ENCODE measurements at places on chromosomes 11 and 22.
A peak's percentile ranks its signal among the peaks of the same experiment; 100 is the strongest.

GRCh38 chr11:109933126-109933525 is 160.1 kb upstream of the ZC3H12C start:
- no peaks in the 10 kb centered on the region for H3K27me3 ChIP-seq
- no peaks in the 10 kb centered on the region for H3K4me1 ChIP-seq
- H3K27ac ChIP-seq, result no peak overlapping the region
- H3K4me3 ChIP-seq, result no peak overlapping the region
- H3K36me3 ChIP-seq, result no peaks in the 10 kb centered on the region

DNA sequence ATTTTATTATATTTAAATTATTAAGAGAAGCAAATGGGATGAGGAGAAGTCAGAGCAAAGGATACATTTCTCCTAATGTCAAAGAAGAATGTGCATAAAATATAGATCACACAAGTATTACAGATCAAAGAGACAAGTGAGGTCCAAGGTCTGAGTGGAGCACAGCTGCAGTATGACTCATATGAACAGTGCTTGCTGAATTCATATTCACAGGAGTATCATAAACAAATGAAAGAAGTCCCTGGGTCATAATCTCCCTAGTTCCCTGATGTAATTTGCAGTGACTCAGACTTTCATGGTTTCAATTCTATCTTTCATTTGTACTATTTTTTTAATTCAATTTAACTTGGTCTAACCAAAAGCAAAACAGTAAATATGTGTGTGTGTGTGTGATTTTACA is 499.0 kb upstream of the CCDC179 start:
- H3K36me3 ChIP-seq, result no peaks in the 10 kb centered on the region
- no peaks in the 10 kb centered on the region for H3K27me3 ChIP-seq
- H3K4me3 ChIP-seq, result no peak overlapping the region
- H3K4me1 ChIP-seq, result no peaks in the 10 kb centered on the region

DNA sequence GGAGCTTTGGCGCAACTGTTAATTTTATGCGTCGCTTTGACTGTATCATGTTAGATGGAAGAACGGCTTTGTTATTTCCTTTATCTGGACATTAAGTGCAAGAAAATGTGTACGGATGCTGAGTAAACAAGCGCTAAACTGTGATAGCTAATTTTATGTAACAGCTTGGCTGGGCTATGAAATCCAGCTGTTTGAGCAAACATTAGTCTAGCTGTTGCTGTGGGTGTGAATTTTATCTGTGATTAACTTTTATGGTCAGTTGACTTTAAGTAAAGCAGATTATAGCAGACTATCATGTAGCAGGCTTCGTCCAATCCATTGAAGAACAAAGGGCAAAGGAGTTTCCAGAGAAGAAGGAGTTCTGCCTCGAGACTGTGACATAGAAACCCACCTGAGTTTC is 14.0 kb downstream of the OR8A1 start:
- no peak overlapping the region for H3K27ac ChIP-seq
- no peaks in the 10 kb centered on the region for H3K27me3 ChIP-seq
- H3K4me1 ChIP-seq, result peaks cover 3% of the 10 kb centered on the region
- no peaks in the 10 kb centered on the region for H3K36me3 ChIP-seq

DNA sequence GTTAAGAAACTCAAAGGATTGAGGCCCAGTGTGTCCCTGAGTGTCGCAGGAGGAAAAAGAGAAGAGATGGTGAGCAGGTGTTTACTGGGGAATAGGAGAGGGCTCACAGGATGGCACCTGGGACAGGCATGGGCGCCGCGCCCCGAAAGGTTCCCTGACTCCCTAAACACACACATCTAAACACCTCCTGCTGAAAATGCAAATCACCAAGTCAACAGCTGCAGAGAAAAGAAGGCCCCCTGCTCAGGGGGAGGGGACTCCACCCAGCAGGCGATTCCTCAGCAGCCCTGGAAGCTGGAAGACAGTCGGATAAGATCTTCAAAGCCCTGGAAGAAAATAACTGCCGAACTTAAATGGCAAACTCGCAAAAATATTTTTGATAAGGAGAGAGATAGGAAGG is 377.2 kb downstream of the BRD1 start:
- peak; percentile 23 for DNase-seq
- H3K36me3 ChIP-seq, result no peaks in the 10 kb centered on the region
- H3K4me1 ChIP-seq, result peaks cover 18% of the 10 kb centered on the region
- no peak overlapping the region for H3K27ac ChIP-seq
